ENCODE measurements at places on chromosomes 2 and 18.

- no peak for DNase-seq
Measured at GRCh38 chr2:216606551-216607276, 26.5 kb upstream of the IGFBP2 start.

GRCh38 chr2:11781602-11782001 is 35.2 kb downstream of the LPIN1 start:
- DNase-seq = no peak

GRCh38 chr2:120677696-120678247 is 57.9 kb upstream of the GLI2 start:
- DNase-seq = no peak

DNA sequence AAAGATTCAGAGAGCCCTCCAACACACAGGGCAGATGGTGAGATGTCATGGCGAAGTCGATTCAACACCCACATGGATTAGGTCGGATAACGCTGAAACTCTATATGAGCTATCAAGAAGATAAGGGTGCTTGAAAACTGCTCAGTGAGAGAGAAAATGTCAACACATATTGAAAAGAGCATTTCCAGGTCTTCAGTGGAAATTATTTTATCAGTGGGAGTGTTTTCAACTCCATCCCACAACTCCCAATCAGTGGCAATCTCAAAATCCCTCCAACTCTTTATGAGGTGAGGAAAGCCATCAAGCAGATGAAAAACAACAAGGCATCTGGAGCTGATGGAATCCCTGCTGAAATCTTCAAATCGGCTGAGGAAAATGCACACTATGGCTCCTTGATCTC is 104.5 kb upstream of the KLHL14 start:
- DNase-seq = no peak

GRCh38 chr2:171943869-171944268 is 21.6 kb downstream of the HAT1 start:
- no peak for DNase-seq

DNA sequence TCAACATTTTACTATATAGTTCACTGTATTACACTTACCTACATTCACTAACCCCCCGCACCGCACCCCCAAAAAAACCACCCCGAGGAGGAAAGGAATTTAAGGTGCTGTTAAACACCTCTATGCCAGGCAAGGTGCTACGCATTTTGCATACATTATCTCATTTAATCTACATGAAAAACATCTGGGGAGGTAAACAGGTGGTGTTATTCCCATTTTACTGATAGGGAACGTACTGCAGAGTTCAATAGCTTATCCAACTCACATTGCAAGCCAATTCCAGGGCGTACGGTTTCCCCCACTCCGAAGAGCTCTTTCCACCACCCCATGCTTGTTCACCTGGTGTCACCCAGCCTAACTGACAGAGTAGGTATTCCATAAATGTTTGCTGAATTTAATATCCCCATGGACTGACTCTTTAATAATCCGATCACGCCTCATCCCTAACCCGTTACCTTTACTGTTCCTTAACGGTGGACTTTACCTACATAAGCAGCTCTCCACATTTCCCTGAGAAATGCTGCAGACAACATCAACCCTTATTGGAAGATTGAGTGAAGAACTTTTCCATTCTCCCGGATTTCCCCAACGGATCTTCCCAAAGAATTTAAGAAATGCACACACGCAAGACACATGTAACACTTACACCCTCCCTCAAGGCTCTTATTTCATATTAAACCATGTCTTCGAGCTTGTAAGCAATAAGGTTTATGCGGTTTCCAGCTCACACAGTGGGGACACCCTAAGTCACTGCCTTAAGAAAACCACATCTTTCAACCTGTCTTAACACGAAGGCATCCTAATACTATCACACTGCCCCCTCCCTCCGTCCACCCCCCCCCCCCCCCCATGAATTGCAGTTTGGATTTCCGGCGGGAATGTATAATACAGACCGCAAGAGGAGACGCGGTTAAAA is 1.2 kb downstream of the RAPH1 start:
- DNase-seq = no peak

DNA sequence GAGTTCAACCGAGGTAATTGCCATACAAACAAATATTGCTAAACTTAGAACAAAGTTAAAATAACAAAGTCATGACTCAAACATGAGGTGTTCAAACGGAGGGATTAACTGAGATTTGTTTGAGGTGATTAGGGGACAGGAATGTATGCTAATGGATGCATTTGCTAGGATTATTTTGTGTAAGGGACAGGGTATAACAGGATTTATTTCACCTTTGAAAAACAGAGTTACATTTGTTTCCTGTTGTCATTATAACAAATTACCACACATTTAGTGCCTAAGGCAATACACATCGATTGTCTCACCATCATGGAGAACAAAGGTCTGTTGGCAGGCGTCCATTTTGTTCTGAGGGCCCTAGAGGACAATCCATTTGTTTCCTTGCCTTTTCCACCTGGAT is 304.3 kb upstream of the CNTNAP5 start:
- DNase-seq = no peak

- DNase-seq = no peak
Measured at GRCh38 chr2:238091436-238092060, 8.6 kb upstream of the ESPNL start.
